ENCODE measurements at places on chromosomes 2 and 18. TPM values are rescaled to one million over a fixed set of nuclear protein-coding genes. Genes with fewer than 3 reads are reported as not detected.

GRCh38 chr2:11667866-11668637, 1.9 kb downstream of the NTSR2 start:
- DNase-seq, result no peak

Gene IL36RN
- polyA plus RNA-seq, result 3.9 TPM

Gene SLC11A1
- polyA plus RNA-seq, result 0.46 TPM

- DNase-seq, result no peak
Measured at GRCh38 chr2:218285604-218286003, 6.7 kb downstream of the TMBIM1 start.

DNA sequence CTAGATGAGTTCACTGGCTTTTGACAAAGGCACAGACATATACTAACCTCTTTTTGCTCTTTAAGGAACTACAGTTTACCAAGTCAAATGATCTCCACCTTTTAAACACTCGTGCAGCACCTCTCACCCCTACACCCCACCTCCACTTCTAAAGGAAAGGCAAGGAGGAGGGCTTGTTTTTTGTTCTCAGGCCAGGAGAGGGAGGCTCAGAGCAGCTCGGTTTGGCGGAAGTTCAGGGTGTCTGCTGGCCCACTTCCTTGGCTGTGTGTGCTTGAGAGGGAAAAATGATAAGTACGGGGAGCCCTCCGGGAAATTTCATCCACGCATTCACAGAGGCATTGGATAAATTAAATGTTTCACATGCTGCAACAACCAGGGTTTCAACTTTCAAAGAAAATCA, 667.9 kb downstream of the BCL11A start:
- DNase-seq, result no peak

Gene TPO
- polyA plus RNA-seq, result 0.04 TPM

DNA sequence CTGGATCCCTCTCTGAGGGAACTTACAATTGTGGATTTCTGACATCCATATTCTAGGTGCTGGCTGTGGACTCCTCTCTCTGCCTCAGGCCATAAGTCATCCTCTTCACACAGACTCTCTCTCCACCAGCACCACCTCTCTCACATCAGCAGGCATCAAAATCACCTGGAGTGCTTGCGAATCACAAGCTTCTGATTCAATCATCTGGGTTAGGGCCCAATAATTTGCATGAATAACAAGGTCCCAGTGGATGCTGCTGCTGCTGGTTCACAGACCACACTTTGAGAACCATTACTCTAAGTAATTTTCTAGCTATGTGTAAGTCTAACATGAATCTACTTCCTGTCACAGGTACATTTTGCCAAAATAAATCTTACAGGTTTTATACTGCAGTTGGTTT, 214.9 kb downstream of the DSEL start:
- no peak for DNase-seq

Gene CDCA7
- polyA plus RNA-seq, result 30.1 TPM

Gene FAM228A
- polyA plus RNA-seq, result not detected

Gene TMX3
- 55.5 TPM for polyA plus RNA-seq

- DNase-seq, result no peak
Measured at GRCh38 chr18:10197097-10197496, 257.3 kb upstream of the APCDD1 start.

DNA sequence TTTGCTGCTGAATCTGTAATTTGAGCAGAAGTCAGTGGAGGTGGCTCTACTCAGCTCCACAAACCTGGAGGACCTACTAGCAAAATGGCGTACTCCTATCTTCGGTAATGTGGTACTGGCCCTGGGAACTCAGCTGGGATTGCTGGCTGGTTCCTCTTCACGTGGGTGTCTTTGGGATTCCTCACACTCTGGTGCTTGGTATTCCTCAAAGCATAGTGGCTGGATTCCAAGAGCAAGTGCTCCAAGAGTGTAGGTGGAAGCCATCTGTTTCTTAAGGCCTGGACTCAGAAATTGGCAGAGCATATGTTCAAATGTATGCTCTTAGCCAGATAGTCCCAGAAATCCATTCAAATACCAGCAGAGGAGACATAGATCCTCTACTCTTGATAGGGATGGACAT, 281.9 kb upstream of the CDH7 start:
- no peak for DNase-seq

DNA sequence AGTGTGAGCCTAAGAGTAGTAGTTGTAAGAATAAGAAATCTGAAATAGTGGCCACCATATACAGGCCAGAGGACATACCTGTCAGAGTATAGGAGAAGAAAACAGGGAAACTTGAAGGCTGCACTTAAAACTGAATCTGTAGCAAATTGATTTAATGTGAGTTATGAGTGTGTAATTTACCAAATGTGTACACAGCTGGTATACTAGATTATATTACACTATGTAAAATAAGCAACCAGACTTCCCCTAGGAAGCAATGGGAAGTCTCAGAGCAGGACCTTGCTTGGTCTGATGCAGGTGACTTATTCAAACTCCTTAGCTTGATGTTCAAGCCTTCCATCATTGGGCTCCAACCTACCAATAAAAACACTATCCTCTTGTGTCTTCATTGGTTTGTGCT, 17.3 kb upstream of the EPC2 start:
- DNase-seq, result no peak

GRCh38 chr18:7454429-7454828, 112.7 kb upstream of the PTPRM start:
- DNase-seq, result no peak

DNA sequence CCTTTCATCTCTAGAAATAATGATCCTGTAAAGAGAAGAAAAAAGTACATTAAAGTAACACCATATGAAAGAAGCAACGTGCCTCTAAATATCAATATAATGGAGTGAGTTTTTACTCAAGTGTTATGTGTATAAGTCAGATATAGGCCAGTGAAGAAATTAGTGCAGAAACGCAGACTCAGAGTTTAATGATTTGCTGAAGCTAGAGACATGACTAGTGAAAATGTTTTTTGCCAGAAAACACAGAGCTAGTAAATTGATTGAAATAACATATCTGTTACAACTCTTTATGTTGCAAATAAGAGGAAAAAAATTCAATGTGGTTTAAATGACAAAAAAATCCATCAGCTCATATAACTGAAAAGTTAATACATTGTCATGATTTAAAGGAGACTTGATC, 217.2 kb upstream of the NXPH2 start:
- DNase-seq, result no peak

- DNase-seq, result no peak
Measured at GRCh38 chr2:21015281-21015645, 28.6 kb downstream of the APOB start.

Gene NT5DC4
- 0.07 TPM for polyA plus RNA-seq

GRCh38 chr2:96521219-96521618, 15.3 kb upstream of the ARID5A start:
- no peak for DNase-seq

Gene SLC8A1
- 2.7 TPM for polyA plus RNA-seq

DNA sequence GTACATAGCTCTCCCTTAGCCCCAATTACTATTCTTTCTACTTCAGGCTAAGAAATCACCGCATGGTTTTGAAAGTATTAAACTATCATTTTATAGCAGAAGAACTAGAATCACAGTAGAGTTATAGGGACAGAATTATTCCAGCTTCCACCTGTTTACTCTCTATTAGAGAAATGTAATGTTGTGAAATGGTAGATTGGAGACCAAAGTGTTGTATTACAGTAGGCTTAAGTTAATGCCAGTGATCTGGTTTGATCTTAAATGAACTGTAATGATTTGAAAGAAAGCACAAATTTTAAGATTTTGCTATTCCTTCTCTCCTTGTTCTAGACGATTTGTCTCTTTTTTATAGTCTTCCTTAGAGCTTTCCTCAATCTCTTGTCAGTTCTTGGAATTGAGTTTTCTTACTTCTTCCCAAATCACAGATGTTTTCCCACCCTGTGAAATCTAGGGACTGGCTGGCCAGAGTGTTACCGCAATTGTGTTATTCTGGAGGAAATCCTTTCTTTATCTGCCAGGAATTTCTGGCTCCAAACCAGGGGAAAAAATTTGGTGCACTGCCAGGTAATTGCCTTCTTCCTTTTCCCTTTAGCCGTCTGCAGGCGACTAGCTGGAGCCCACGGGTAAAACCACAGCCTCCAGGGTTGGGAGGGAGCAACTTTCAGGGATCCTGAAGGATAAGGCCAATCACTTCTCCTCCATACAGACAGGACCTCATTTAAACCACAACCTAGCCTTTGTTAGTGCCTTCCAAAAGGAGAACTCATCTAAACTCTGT, 51.7 kb downstream of the NOP58 start:
- DNase-seq, result no peak

Gene PARD6G
- 23.6 TPM for polyA plus RNA-seq

DNA sequence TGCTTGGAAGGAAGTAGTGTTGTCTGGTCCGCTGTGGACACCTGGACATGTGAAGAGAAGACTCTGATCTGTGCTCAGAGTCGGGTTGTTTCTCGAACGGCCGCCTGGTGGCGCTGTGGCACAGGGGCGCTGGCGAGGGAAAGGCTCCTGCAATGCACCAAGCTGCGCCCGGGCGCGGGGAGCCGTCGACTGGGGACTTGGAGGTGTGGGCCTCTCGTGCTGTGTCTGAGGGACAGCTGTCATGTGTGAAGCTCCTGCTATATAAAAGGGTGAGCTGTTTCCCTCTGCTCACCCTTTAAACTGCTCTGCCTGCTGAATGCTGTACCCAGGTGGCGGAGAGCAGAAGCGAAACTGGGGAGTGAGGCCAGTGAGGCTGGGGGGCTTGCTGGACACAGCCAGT, 44.0 kb downstream of the GNAL start:
- peak; percentile 26 for DNase-seq

GRCh38 chr2:195560209-195560895, 96.7 kb upstream of the SLC39A10 start:
- DNase-seq, result no peak

Gene RPE
- polyA plus RNA-seq, result 59.5 TPM

GRCh38 chr2:107719836-107720235, 106.9 kb upstream of the RGPD4 start:
- no peak for DNase-seq

DNA sequence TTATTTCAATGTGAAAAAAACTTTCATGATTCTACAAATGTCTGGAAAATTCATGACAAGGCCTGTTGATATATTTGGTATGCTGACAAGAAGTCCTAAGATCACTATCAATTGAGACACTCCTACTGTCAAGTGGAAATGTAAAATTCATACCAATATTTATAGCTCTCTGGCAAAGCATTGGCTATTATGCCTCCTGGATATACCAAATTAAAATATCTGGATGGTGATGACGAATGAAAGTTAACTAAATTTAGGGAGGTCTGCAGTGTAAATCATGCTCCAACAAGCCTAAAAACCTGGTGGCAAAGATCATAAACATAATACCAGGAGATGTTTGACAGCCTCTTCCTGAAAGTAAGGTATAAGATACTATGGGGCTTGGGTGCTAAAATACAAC, 41.1 kb upstream of the TCF4 start:
- DNase-seq, result no peak

DNA sequence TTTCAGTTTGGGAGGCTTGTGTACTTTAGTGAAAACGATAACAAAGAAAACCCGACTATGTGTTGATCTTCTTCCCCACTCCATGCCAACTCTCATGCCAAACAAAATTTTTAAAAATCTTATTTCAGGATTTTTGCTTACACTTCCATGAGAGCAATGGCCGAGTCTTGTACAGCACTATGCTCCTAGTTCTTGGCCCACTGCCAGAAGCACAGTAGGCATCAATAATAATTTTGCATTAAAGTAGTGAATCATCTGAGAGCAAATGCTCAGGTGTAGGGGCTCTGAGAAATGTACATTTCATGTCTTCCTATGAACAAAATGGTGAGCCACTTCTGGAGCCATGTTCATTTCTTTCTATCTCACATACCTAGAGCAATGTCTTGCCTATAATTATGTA, 62.2 kb downstream of the MAP3K19 start:
- no peak for DNase-seq

DNA sequence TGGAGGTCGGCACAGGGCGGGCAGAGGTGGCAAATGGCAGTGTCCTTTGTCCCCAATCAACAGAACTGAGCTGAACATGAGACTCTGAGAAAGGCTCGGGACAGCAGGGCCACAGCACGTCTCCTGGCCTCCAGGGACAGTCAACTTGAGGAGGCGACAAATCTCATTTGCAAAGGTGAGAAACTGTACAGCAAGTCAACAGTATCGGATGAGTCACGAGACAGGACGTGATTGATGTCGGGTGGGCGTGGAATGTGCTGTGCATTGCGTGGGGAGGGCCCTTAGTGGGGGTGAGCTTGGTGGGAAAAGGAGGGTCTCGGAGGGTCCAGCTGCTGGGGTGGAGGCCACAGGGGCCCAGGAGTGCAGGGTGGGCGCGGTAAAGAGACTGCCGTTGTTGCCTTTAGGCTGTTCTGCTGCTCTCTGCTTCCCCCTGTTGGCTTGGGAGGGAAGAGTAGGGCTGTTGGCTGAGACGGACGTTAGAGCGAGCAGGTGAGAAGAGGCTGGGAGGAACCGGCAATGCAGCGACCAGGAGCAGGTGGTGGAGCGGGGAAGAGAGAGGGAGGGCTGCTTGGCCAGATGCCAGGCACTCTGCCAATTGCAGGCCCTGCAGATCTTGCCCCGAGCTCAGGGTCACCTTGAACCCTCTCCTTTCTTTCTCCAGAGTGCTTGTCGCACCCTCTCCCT, 164.3 kb downstream of the BCL2 start:
- DNase-seq, result no peak

All from keratinocyte (primary cell).